ENCODE measurements at places on chromosomes 4 and X.
A peak's percentile ranks its signal among the peaks of the same experiment; 100 is the strongest.

- no peaks in the 10 kb centered on the region for H3K27me3 ChIP-seq
- no peaks in the 10 kb centered on the region for H3K36me3 ChIP-seq
- DNase-seq: no peak
- H3K4me3 ChIP-seq: no peak overlapping the region
These were observed 37.9 kb downstream of the LDB2 start for GRCh38 chr4:16860516-16860915.

- H3K27ac ChIP-seq: no peak overlapping the region
- no peaks in the 10 kb centered on the region for H3K4me1 ChIP-seq
- no peaks in the 10 kb centered on the region for H3K36me3 ChIP-seq
- no peak for DNase-seq
- H3K27me3 ChIP-seq: no peaks in the 10 kb centered on the region
These were observed 46.5 kb upstream of the PGRMC1 start for GRCh38 chrX:119189595-119189994.

DNA sequence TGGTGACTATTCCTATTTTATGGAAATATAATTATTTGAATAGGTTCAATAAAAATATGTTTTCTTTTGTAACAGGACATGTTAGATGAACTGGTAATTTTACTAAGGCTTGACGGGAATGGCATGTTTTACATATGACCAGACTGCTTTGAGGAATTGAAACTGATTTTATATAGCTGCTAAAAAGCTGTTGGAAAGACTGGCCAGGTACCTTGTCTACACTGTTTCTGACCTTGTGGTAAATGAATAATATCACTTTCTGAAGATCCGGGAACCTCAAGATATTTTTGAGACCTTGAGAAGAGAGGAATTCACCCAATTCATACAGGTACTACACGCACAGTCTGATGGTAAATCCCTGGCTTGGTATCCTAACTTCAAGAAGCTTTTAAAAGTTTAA is 42.1 kb upstream of the USP46 start:
- no peak overlapping the region for H3K27ac ChIP-seq
- H3K27me3 ChIP-seq: no peaks in the 10 kb centered on the region
- no peak overlapping the region for H3K4me3 ChIP-seq
- DNase-seq: no peak
- no peaks in the 10 kb centered on the region for H3K4me1 ChIP-seq
- no peaks in the 10 kb centered on the region for H3K36me3 ChIP-seq

DNA sequence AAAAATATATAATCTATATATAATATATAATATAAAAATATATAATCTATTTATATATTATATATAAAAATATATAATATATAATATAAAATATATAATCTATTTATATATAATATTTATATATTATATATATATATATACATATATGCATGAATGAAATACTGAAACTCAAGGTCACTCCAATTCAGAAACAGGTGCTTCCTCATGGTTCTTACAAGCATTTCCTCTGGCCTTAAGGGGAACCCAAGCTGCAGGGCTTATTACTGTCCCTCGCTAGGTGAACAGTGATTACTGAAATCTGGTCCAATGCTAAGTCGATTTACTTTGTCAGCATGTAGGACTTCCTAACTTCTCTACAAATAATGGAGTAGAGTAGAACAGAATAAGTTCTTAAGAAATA is 174.3 kb downstream of the GPM6A start:
- no peak for DNase-seq
- no peak overlapping the region for H3K27ac ChIP-seq
- H3K27me3 ChIP-seq: no peaks in the 10 kb centered on the region
- no peak overlapping the region for H3K4me3 ChIP-seq
- H3K4me1 ChIP-seq: no peaks in the 10 kb centered on the region

GRCh38 chrX:46918434-46918833 is 6.2 kb downstream of the JADE3 start:
- no peaks in the 10 kb centered on the region for H3K4me1 ChIP-seq
- no peak overlapping the region for H3K27ac ChIP-seq
- H3K36me3 ChIP-seq: no peaks in the 10 kb centered on the region
- H3K27me3 ChIP-seq: no peaks in the 10 kb centered on the region

GRCh38 chr4:85587952-85588351 is 113.0 kb downstream of the ARHGAP24 start:
- H3K27me3 ChIP-seq: no peaks in the 10 kb centered on the region
- no peaks in the 10 kb centered on the region for H3K36me3 ChIP-seq
- DNase-seq: no peak
- H3K4me3 ChIP-seq: no peak overlapping the region
- H3K4me1 ChIP-seq: no peaks in the 10 kb centered on the region
- no peak overlapping the region for H3K27ac ChIP-seq

DNA sequence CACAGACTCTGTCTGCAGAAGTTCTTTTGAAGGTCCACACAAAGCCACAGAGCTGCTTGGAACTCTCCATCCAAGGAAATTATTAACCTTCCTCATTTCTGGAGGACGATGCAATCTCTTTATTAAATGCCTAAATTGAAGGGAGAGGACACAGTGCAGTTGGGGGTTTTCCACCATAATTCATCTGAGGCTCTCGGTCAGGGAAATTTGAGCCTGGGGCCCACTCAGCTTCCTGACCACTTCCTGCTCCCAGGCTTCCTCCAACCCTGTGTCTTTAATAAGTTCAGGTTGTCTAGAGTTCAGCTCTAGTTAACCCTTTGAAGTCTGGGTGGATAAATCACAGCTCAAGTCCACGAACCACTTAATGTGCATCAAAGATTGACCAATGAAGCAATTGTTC is 58.5 kb downstream of the PRPS1 start:
- H3K4me3 ChIP-seq: no peak overlapping the region
- no peaks in the 10 kb centered on the region for H3K36me3 ChIP-seq
- H3K4me1 ChIP-seq: peaks cover 45% of the 10 kb centered on the region
- H3K27me3 ChIP-seq: no peaks in the 10 kb centered on the region
- H3K27ac ChIP-seq: peak overlapping the region; percentile 85
- DNase-seq: no peak

GRCh38 chrX:118823263-118824172 is at the start of gene ZCCHC12:
Gene ZCCHC12 (plus strand): TSS chrX:118823824. CDS start chrX:118825245, 1,421 bp downstream.
- H3K36me3 ChIP-seq: no peaks in the 10 kb centered on the region
- H3K4me1 ChIP-seq: peaks cover 15% of the 10 kb centered on the region
- peak; percentile 87 for DNase-seq
- peak within 1 kb of the TSS; percentile 28 for H3K4me3 ChIP-seq
- H3K27ac ChIP-seq: no peak within 1 kb of the TSS
- no peaks in the 10 kb centered on the region for H3K27me3 ChIP-seq

DNA sequence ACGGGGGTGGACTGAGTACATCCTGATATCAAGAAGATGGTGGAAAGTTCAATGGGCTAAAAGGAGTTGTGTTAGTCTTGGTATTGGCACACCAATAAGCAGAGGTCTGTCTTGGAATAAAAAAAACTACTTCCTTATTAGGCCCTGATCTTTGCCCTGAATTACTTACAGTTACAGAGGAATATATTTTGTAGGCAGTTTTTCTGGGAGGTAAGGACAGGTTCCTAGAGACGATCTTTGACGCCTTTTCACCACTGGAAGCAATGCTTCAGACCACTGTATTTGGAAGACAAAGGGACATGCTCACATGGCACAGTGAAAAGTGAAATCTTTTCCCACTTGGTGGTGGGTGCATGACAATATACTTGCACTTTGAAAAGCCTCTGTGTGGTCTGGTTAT is 618 bp upstream of the XK start:
- H3K4me1 ChIP-seq: no peaks in the 10 kb centered on the region
- peak overlapping the region; percentile 1 for H3K27ac ChIP-seq
- no peaks in the 10 kb centered on the region for H3K36me3 ChIP-seq
- no peaks in the 10 kb centered on the region for H3K27me3 ChIP-seq
- peak overlapping the region; percentile 54 for H3K4me3 ChIP-seq

DNA sequence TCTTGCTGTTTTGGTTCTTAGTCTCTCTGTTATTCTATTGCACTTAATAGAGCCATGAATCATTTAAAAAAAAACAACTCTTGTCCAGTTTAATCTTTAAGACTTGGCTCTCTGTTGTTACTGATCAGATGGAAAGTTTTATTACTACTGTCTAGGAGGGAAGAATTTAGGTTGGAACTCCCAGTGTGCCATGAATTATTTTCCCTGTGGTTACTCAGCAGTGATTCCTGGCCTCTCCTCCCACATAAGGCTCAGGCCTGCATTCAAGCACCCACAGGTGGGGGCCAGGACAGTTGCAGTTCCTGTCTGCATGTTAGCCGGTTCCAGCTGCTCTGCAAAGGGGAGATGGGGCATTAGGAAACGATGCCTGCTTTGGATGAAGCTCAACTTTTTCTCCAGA is 29.8 kb upstream of the ESX1 start:
- no peaks in the 10 kb centered on the region for H3K4me1 ChIP-seq
- H3K27me3 ChIP-seq: no peaks in the 10 kb centered on the region
- H3K4me3 ChIP-seq: no peak overlapping the region
- DNase-seq: no peak

- no peaks in the 10 kb centered on the region for H3K27me3 ChIP-seq
- H3K36me3 ChIP-seq: no peaks in the 10 kb centered on the region
- no peak overlapping the region for H3K27ac ChIP-seq
- no peak for DNase-seq
These were observed 114.9 kb upstream of the MAP3K15 start for GRCh38 chrX:19630228-19630627.

- no peaks in the 10 kb centered on the region for H3K27me3 ChIP-seq
- no peak overlapping the region for H3K4me3 ChIP-seq
- H3K27ac ChIP-seq: no peak overlapping the region
- DNase-seq: no peak
These were observed 16.8 kb downstream of the ABCD1 start for GRCh38 chrX:153741446-153741845.

DNA sequence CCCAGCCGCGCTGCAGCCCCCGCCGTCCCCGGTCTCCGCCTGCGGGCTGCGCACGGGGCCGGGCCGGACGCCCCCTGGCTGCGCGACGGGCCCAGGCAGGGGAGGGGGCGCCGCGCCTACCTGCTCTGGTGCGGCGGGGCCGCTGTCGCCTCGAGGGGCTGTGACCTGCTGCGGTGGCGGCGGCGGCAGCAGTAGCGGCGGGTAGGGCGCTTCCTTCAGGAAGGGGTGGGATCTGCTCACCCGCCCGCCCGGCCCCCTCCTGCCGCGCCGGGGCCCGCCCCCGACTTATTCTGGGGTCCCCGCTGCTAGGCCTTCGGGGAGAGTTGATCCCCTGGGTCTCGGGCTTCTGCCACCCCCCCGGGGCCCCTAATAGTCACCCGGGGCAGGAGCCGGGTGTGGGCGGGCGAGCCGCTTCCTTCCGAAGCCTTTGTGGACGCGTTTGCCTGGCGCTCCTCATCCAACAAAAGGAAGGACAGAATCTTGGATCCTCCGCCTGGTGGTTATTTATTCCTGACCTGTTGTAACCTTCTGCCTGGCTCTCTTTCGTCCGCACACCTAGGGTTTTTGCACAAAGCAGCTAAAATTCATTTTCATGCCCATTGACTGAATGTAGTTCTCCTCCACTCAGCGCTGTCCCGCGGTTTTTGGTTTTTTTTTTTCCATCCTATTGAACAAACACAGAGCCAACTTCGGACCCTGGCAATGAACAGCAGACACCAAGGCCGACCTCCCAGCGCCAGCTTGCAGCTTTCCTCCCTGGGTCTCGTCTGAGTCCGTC is at the start of gene TMEM150C:
Gene TMEM150C, minus strand, starts transcription at position 203 of the 778 bp plus-strand sequence. CDS start 57,331 bp downstream, outside the sequence.
- DNase-seq: no peak
- no peaks in the 10 kb centered on the region for H3K36me3 ChIP-seq
- no peak within 1 kb of the TSS for H3K27ac ChIP-seq
- H3K4me3 ChIP-seq: peak within 1 kb of the TSS; percentile 75
- H3K4me1 ChIP-seq: peaks cover 3% of the 10 kb centered on the region

- no peaks in the 10 kb centered on the region for H3K27me3 ChIP-seq
- H3K4me3 ChIP-seq: no peak overlapping the region
- no peak overlapping the region for H3K27ac ChIP-seq
These were observed 57.8 kb downstream of the RAP1GDS1 start for GRCh38 chr4:98319021-98319420.

DNA sequence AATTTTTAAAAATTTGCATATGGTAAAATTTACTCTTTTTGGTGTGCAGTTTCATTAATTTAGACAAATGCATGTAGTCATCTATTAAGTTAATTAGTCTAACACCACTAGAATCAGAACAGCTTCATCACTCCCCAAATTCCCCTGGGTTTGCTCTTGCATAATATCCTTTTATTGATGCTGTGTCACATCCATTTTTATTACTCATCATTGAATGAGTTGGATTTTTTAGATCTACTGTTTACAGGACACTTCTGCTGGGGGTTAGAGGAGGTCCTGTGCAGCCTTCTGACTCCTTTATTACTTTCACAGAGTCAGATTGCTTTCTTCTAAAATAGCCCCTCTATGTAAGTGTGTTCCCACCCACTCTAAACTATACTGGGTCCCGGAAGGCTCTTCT is 65.9 kb downstream of the MTHFD2L start:
- no peaks in the 10 kb centered on the region for H3K36me3 ChIP-seq
- no peaks in the 10 kb centered on the region for H3K27me3 ChIP-seq
- DNase-seq: no peak
- H3K4me3 ChIP-seq: no peak overlapping the region
- no peaks in the 10 kb centered on the region for H3K4me1 ChIP-seq
- H3K27ac ChIP-seq: no peak overlapping the region
